ENCODE measurements at places on chromosomes 12 and 14. TPM values are rescaled to one million over a fixed set of nuclear protein-coding genes. Genes with fewer than 3 reads are reported as not detected.

GRCh38 chr12:22821985-22822384 lies 197.0 kb downstream of the ETNK1 start:
- no peaks in the 10 kb centered on the region for H3K36me3 ChIP-seq
- no peaks in the 10 kb centered on the region for H3K27me3 ChIP-seq
- no peak overlapping the region for H3K4me3 ChIP-seq
- H3K27ac ChIP-seq, result no peak overlapping the region
- peaks cover 5% of the 10 kb centered on the region for H3K4me1 ChIP-seq

GRCh38 chr12:120684523-120684932 lies 2.4 kb upstream of the MLEC start:
- peak overlapping the region; percentile 99 for H3K4me3 ChIP-seq
- H3K27ac ChIP-seq, result no peak overlapping the region
- H3K36me3 ChIP-seq, result no peaks in the 10 kb centered on the region
- no peak for DNase-seq

- H3K27ac ChIP-seq, result no peak overlapping the region
- H3K36me3 ChIP-seq, result peaks cover 24% of the 10 kb centered on the region
- H3K4me3 ChIP-seq, result no peak overlapping the region
- no peaks in the 10 kb centered on the region for H3K27me3 ChIP-seq
- H3K4me1 ChIP-seq, result no peaks in the 10 kb centered on the region
- no peak for DNase-seq
Observed at GRCh38 chr14:65531148-65531547, 118.6 kb downstream of the FUT8 start.

The DCN gene
- total RNA-seq, result 17.9 TPM

The KLHL33 gene
- total RNA-seq, result not detected

DNA sequence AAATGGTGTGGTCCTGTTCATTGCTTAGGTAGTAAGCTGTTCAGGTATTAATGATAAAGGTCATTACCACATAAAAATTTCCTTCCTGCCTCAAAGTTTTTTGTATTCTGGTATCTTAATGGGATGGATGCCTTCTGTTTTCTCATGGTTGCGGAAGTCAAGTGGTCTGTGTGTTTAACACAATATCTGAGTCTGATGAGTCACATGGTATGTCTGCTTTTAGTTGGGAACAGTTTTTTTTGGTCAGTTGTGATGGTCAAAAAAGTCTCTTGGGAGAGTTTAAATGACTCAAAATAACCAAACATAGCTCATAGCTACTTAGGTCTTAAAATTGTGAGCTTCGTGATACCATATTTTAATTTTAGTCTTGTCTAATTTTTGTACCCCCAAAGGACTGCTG lies 40.7 kb downstream of the STK38L start:
- H3K27ac ChIP-seq, result no peak overlapping the region
- no peaks in the 10 kb centered on the region for H3K27me3 ChIP-seq
- H3K4me3 ChIP-seq, result no peak overlapping the region
- DNase-seq, result no peak

DNA sequence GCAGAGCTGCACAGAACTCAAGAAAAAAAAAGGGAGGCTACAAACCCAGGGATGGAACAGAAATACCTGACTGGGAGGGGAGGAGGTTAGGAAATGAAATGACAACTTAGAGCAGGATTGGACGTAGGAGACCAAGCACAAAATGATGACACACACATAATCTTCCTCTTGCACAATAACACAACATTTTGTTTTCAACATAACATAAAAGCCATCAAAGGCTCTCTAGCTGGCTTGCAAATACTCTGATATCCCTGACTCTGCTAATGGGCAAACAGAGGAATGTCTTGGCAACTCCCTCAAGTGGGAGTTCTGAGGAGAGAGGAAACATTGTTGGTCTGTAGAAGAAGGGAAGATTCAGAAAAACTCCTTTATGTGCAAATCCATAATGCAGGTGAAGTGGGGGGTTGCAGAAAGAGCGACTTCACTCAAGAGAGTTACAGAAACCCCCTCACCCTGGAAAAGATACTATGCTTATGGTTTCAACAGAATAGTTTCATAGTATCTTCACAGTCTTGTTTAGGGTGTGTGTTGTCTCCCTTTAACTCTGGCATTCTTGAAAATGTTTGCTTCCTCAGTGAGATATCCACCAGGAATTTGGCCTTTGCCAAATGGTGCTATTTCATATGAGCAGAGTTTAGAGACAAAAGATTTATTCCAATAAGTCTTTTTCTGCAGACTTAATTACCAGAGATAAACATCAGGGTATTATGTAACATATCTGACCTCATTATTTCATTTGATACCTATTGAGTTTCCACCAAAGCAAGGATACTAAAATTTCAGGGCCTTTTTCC lies 43.8 kb upstream of the LTBP2 start:
- no peaks in the 10 kb centered on the region for H3K36me3 ChIP-seq
- H3K4me3 ChIP-seq, result no peak overlapping the region
- H3K27ac ChIP-seq, result no peak overlapping the region
- no peaks in the 10 kb centered on the region for H3K27me3 ChIP-seq

GRCh38 chr14:63848890-63849289 lies 3.9 kb upstream of the SYNE2 start:
- no peaks in the 10 kb centered on the region for H3K36me3 ChIP-seq
- no peak overlapping the region for H3K4me3 ChIP-seq
- no peak overlapping the region for H3K27ac ChIP-seq
- peaks cover 8% of the 10 kb centered on the region for H3K4me1 ChIP-seq
- peaks cover 10% of the 10 kb centered on the region for H3K27me3 ChIP-seq
- no peak for DNase-seq
